ENCODE measurements at places on chromosomes 4 and X. TPM values are rescaled to one million over a fixed set of nuclear protein-coding genes. Genes with fewer than 3 reads are reported as not detected.
A peak's percentile ranks its signal among the peaks of the same experiment; 100 is the strongest.

DNA sequence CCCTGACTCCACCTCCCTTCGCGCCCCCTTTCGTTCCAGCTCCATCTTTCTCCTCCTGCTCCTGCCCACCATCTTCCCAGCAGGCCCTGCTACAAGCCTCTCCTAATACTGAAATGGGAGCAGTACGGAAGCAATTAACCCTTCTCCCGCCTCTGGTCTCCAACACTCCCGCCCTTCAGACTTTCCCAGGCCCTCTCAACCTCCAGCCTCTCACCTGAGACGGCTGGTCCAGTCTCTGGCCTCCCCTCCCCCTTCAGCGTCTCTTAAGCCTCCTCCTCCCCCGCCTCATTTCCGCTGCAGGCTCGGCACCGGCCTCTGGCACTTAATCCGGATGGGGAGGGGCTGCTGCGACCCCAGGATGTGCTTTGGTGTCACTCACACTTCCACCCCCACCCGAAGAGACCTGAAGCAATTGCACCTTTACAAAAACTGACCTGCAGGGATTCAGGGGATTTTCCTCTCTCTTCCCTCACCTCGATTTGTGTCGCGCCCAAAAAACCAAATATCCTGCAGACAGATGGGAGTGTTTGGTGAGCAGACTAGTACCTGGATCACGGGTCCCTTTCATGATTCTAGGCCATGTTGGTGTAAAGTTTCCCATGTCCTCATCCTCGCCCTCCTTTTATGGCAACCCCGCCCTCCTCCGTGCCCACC is 657 bp downstream of the TCEAL8 start:
- DNase-seq, result peak; percentile 88

GRCh38 chr4:20074450-20074849 is 177.3 kb upstream of the SLIT2 start:
- DNase-seq, result no peak

CXorf49 gene
- polyA plus RNA-seq, result not detected

DNA sequence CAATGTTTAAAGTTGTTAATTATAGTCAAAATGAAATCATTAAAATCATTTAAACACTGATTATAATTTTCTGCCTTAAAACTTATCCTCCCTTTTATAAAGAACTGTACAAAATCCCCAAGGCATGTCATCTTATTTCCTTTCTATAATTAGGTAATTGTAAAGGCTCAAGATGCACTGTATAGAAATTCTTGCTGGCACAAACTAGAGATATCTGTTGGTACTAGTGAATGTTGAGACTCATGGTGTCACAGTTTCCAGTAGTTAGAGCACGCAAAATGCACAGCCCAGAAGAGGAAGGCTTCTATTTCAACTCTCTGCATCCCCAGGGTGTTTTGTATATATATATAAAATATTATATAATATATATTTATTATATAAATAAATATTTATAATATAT is 22.7 kb upstream of the PLA2G12A start:
- no peak for DNase-seq

DNA sequence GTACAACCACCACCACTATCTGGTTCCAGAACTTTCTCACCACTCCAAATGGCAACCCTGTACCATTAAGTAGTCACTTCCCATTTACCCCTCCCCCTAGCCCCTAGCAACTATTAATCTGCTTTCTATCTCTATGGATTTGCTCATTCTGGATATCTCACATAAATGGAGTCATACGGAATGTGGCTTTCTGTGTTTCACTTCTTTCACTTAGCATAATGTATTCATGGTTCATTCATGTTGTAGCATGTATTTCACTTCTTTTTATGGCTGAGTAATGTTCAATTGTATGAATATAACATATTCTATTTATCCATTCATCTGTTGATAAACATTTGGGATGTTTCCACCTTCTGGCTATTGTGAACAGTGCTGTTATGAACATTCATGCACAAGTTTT is 104.7 kb downstream of the AMMECR1 start:
- no peak for DNase-seq

All from left kidney (tissue), 8 donors.